CD4-positive, alpha-beta T cell treated with Interleukin-15 for 4 hours (primary cell): ENCODE measurements at places on chromosomes 6 and 20.
A peak's percentile ranks its signal among the peaks of the same experiment; 100 is the strongest.

DNA sequence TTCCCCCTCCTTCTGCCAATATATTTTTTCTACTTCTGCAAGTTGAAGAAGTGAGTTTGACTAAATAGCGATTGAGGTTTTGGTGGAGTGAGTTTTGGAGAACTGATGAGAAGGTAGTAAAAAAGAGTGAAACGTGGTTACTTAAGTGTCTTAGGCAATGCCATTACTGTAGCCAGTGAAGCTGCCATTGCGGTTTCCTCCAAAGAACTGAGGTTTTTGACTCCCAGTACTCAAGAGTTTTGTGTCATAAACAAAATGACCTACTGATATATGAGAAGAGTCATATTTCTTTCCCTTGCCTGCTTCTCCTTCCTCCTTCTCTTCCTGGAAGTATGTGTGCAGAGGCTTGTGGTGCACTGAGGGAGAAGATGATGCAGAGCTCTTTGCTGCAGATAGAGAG lies 554.5 kb upstream of the MAP3K7 start:
- no peak for DNase-seq

DNA sequence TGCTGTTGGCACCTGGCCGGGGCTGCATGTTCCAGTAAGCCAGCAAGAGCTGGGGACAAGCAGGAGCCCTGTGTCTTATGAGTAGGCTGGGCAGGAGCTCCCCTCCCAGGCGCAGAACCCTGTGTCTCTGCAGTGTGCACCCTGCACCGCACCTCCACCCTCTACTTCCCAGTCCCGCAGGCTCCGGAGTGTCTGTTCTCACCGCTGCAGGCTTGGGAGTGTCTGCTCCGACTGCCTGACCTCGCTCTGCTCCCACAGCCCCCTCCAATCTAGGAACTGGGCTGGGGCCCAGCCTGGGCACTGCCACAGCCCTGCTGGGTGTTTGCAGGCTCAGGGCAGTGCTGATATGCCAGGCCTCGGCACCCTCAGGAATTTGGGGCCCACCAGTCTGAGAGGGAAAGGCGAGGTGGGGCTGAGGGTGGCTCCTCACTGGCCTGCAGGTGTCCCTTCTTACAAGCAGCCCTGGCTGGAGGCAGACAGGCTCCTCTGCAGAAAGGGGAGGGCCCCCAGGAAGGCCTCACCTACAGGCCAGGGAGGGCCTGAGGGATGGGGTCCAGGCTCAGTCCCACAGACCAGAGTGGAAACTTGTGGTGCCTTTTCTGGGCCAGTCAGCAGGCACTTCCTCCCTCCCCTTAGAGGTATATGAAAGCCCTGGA lies 871.6 kb upstream of the GJE1 start:
- no peak for DNase-seq

DNA sequence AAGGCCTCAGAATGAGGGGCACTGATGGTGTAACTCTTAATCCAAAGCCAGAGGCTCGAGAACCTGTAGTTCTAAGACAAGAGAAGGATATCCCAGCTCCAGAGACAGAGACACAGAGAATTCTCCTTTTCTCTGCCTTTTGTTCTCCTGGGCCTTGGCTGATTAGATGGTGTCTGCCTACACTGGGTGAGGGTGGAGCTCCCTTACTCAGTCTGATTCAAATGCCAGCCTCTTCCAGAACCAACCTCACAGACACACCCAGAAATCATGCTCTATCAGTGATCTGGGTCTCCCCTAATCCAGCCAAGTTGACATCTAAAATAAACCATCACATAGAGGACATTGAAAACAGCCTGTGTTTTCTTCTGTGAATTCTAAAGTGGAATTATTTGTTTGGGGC lies 68.0 kb upstream of the SMIM28 start:
- DNase-seq: no peak

GRCh38 chr6:33241968-33242367 lies 29.7 kb downstream of the VPS52 start:
- DNase-seq: no peak

- DNase-seq: no peak
These were observed 1058.0 kb upstream of the FLRT3 start for GRCh38 chr20:15395457-15395856.

- DNase-seq: no peak
These were observed 7.4 kb upstream of the ACAT2 start for GRCh38 chr6:159754401-159754800.

GRCh38 chr6:28134015-28134414 lies 7.7 kb upstream of the ZKSCAN8 start:
- no peak for DNase-seq

DNA sequence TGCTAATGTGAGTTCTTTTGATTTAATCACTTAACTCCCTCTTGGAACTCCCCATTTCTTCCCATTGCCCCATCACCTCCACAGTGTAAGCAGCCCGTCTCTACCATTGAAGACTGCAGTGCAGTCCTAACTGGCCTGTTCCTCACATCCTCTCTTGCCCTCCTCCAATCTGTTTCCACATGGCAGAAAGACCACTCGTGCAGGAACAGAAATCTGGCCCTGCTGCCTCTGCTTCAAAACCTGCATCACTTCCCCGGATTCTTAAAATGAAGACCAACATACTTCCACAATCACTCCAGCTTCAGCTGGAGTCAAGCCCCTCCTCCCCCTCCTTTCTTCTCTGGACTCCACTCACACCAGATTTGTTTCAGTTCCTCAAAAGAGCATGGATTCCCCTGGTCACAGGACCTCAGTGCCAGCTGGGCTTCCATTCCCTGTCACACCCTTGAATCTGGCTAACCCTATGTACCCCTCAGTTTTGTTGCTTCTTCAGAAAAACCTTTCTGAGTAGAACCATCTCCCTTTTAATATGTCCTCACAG lies 802.3 kb downstream of the MAFB start:
- no peak for DNase-seq

- DNase-seq: no peak
These were observed 233.4 kb downstream of the CD109 start for GRCh38 chr6:73929405-73929804.

DNA sequence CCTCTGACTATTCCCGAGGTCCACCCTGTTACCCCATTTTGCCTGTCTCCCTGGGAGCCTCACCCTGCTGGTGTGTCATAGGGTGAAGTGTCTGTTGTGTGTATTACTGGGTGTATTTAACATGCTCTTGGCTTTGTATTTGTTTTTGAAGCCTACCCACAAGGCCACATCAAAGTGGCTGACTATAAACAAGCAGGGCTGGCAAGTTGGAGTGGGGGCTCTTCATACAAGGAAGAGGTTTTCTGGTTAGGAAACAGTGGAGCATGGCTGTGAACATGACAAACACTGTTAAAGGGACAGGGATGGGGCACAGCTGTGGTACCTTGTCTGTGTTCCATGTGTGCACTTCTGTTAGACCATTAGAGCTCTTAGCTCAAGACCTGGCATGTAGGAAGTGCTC lies 26.3 kb downstream of the HECA start:
- DNase-seq: peak; percentile 84

GRCh38 chr6:11970114-11970513 lies 42.0 kb upstream of the HIVEP1 start:
- no peak for DNase-seq

GRCh38 chr6:161536224-161536630 lies 262.4 kb upstream of the AGPAT4 start:
- DNase-seq: no peak

GRCh38 chr6:157235600-157236039 lies 87.7 kb downstream of the TMEM242 start:
- DNase-seq: peak; percentile 47

DNA sequence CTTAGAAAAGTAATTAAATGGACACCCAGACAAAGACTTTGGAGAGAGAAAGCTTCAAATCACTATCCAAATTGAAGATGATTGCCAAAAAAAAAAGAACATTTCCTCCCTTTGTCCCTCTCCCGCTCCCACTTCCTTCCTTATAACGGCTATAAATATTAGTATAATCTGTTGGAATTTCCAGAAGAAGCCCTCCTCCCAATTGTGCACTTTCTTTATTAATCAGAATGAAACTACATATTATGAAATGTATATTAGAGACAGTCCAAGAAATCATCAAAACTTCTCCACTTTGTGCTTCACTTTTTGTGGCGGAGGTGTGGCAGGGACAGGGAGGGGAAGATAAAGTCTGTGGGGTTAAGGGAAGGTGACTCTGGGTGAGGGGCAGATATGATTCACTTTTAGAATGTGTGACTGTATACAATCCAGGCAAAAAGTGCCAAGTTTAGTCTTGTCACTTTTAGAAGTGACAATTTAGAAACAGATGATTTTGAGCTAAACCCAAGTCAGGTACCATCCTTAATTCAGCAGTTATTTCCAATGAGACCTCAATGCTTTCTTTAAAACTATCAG lies 195.0 kb upstream of the MARCKS start:
- no peak for DNase-seq

GRCh38 chr20:54872440-54872839 lies 397.0 kb downstream of the DOK5 start:
- DNase-seq: no peak

DNA sequence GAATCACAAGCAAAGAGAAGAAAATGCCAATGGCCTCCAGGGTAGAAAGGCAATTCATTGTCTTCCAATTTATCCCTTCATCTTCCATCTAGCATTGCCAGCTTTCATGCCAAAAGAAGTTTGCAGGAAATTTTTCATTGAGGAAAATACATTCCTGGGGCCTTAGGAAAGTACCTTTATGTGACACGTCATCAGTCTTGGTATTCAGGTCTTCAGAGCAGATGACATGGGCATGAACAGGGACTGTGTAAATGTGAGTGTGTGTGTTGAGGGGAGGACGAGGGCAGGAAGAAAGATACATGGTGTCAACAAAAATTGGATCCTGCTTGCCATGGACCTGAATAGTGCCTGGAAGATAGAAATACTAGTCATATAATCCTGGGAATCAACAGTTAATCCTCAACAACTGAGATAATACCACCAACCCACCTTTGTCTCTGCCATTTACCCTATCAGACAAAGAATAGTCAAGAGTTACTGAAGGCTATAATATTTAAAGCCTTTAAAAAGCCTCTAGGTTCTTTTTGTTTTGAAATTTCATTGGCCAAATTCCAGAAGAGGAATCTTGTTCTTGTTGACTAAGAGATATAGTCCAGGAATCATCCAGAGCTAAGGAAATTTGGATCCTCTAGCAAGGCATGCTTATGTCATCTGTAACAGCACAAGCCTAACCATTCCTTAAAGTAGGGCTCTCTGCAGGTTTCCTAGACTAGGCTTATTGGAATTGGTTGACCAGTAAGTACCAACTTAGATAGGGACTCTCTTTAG lies 405.8 kb upstream of the SASH1 start:
- DNase-seq: no peak

- DNase-seq: no peak
These were observed 12.6 kb upstream of the HLA-DQA1 start for GRCh38 chr6:32624565-32624964.

DNA sequence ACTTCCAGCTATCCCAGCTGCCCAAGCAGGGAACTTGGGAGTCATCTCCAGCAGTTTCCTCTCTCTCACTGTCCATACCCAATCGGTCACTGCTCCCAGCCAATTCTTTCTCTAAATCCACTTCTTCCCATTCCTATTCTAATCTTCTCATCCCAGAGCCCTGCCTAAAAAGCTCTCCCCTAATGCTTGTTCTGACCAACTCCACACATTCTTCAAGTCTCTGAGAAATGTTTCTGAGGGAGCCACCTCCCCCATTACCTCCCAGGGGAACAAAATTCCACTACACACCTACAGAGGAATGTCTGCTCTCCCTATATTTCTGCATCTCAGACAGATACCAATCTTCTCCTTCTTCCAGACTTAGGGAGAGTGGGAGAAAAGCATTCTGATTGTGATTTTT lies 14.0 kb downstream of the SLC17A4 start:
- DNase-seq: no peak

GRCh38 chr6:157881342-157881741 lies 58.3 kb downstream of the SNX9 start:
- DNase-seq: no peak

DNA sequence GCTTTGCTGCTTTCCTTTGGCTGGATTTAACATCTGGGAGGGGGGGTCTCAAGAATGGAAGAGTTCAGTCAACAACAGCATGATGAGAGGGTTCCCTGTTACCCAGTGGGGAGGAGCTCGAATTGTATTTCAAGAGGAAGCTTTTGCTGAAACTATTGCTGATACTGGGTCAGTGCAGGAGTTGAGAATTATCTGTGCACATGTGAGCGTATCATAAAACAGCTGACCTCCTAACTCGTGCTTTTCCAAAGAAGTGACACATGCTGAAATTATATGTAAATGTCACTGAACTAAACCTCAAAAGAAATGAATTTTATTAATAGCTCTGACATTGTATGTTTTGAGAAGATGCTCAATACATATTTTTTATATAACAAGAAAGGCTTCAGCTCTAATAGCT lies 96.3 kb downstream of the PHF3 start:
- no peak for DNase-seq

DNA sequence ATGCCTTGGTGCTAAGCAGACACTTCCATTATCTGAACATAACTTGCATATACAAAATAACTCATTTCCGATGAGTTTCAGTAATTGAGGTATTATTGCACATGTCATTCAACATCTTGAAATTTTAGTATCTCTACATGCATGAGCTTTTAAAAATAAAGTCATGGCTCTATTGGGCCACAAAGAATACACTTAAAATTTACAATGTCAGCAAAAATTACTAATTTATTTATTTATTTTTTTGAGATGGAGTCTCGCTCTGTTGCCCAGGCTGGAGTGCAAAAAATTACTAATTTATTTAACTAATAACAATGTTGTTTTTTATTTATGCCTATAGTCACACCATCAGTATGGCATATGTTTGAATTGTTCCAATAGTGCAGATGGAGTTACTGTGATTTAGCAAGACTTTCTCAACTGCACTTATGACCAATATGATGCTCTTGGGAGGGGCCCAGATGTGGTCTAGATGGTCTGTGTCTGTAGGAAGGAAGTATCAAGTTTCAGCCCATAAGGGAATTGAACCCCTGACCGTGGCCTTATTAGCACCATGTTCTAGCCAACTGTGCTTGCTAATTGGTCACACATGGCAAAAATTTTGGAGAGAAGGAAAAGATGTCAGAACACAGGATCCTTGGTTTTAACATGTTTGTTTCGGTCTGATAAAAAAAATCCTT lies 370.7 kb upstream of the TSHZ2 start:
- no peak for DNase-seq

- DNase-seq: peak; percentile 20
These were observed 153.3 kb downstream of the SCML4 start for GRCh38 chr6:107670792-107671199.

DNA sequence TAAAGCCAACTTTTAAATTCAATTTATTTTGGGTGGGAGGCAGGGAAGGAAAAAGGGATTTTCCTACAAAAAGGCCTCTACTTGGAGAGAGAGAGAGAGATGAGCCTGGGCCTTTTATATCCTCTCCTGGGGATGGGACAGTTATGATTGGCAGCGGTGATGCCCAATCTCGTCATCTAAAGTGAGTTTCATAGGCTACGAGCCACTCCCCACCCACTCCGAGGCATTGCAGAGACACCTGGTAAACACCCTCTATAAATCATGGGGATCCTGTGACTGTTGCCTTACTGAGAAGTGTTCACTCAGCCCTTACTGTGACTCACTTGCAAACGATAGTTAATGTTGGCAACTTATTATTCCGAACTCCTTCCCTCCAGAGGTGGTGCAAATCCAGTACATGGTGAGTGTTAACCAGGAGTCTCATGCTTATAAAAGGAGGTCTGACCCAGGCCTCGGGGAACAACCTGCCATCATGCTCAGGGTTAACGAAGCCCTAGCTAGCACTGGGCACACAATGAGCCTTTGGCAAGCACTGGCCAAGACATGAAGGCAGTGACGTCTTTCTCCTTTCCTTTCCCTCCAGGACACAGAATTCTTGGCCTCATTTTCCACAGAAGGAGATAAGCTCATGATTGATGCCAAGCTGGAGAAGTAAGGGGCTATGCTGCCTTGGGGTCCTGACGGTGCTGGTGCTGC lies 20.5 kb downstream of the BPIFB4 start:
- no peak for DNase-seq
